Stimulated activated CD4-positive, alpha-beta T cell treated with anti-CD3 and anti-CD28 coated beads, TNF-alpha, amount 100 ng/mL, for 24 hours (primary cell): ENCODE measurements at places on chromosomes 12 and 14.

GRCh38 chr12:7933255-7933726, 2.7 kb downstream of the SLC2A3 start:
- DNase-seq = peak; percentile 66

DNA sequence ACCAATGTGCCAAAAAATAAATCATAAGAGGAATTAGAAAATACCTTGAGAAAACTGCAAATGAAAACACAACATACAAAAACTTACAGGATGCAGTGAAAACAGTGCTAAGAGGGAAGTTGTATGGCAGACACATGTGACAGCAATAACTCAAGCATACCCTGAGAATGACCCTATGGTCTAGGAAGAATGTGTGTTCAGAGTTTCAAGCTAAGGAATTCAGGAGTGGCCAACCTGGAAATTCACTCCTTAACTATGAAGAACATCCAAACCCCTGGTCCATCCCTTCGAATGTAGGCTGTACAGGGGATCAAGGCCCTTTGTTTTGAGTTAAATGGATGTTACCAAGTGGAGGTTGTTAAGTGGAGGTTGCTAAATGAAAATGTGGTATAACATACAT, 16.7 kb upstream of the TTC9 start:
- no peak for DNase-seq

DNA sequence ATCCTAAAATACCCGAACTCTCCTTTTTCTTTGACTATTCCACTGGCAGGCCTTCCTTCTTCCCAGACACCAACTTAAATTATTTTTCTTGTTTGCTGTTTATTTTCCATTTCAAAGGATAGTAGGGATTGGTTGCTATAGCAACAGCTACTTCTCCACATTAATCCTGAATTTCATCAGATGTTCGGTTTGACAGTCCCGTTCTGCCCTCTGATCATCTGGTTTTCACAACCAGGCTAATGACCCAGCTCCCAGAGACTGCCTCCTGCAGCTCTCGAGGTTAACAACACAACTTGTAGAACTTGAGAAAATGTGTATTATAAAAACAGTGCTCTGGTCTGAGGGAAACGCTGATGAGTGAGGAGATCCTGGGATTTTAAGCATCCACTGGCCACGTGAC, 45.5 kb downstream of the NUAK1 start:
- no peak for DNase-seq

DNA sequence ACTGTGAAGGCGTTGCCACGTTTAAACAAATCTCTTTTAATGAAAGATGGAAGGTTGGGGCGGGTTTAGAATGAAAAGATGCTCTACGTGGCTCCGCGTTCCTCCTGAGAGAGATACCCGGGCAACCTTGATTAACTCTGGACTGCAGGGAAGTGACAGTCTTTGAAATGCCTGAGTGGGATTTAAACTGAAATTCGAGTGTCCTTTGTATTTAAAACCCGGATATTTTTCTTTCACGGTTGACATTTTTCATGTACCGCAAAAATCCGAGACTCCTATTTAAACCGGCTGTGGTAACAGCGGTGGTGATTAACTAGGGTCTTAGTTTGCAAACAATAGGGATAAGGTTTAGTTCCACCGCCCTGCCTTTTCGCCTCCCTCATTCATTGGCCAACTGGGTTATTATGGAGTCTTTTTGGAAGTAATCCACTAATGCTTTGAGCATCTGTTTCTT, 707 bp downstream of the G2E3 start:
- DNase-seq = no peak

GRCh38 chr14:50366589-50366988, 30.1 kb downstream of the CDKL1 start:
- DNase-seq = no peak

DNA sequence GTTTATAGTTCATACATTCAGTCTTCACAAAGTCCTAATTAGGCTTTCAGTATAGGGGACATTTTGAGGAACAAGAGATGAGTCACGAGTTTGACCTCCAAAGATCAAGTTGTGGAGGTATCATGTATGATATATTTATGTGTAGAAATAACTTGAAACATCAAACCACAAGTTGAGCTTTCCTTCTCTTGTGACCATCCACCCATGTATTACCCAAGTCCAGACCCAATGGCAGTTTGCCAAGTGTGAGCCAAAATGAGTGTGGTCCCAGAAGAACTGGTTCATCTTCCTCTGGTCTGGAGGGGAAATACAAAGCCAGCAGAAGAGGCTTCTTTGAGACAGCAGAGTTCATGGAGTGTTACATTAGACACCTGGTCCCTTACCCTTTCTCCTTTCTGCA, 104.9 kb downstream of the ATP23 start:
- DNase-seq = no peak

GRCh38 chr14:39434401-39434800, 2.2 kb upstream of the FBXO33 start:
- DNase-seq = no peak

- DNase-seq = no peak
These were observed 26.9 kb downstream of the DAAM1 start for GRCh38 chr14:59215322-59215721.

DNA sequence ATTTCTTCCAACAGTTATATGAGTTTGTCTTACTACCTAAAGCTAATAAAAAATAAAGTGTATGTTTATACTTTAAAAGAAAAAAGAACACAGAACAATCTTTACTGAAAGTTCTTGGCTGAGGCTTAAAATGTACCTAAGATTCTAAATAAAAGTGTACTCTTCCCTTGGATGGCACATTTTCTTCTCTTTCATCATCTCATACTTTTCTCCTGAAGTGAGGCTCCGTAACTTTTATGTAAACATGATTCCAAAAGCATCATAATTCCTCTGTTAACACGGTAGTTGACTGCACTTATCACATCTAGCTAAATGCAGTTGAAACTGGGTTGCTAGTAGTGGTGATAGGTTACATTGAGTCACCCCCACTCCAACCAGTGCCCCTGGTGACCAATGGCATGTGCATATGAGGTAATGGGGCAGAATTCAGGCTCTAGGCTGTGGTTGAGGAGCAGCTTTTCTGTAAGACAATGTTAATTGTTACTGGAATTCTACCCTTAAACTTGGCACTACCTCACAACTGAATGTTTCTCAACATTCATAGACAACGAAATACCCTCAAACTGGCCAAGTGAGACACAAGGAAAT, 38.4 kb downstream of the WASHC3 start:
- no peak for DNase-seq

DNA sequence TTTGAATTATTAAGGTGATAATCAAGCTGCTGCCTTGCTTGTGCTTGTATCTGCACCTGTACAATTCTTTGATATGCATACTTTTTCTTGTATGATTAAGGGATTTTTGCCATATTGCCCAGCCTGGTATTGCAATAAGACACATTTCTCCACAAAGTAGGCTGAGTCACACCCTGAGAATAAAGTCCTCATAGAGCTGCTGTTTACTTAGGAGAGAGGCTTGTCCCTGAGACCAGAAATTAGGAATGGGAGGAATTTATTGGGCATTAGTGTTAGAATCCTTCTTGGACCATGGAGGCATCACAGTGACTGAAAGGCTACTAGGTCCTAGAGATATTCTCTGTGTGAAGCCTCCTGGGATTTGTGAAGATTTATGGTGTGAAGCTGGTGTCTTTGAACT, 506.8 kb upstream of the FBXO33 start:
- no peak for DNase-seq

DNA sequence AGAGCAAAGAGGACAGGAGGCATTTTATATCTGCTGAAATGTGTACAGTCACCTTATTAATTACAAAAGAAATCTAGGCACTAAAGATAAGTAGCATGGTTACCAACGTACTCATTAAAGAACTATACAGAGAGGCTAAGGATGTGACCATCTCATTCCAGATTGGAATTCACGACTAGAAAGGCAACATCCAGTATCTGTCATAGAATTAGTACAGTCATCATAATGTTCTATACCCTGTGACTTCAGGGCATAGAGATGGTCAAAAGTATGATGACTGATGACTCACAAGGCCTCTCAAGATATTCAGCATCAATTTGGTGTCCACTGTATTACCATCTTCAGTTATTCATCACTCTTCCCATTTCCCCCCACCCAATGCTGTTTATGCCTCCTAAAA, 144.0 kb upstream of the PLEKHG7 start:
- DNase-seq = no peak

GRCh38 chr14:24725311-24725710, 91.3 kb upstream of the GZMB start:
- no peak for DNase-seq

GRCh38 chr12:116692605-116693004, 45.3 kb downstream of the SPRING1 start:
- no peak for DNase-seq

- no peak for DNase-seq
These were observed 21.9 kb upstream of the ADIPOR2 start for GRCh38 chr12:1668833-1669543.

GRCh38 chr14:69090187-69090789, 62.6 kb downstream of the DCAF5 start:
- no peak for DNase-seq

- DNase-seq = no peak
These were observed 335.1 kb downstream of the DUSP6 start for GRCh38 chr12:89016970-89017778.

DNA sequence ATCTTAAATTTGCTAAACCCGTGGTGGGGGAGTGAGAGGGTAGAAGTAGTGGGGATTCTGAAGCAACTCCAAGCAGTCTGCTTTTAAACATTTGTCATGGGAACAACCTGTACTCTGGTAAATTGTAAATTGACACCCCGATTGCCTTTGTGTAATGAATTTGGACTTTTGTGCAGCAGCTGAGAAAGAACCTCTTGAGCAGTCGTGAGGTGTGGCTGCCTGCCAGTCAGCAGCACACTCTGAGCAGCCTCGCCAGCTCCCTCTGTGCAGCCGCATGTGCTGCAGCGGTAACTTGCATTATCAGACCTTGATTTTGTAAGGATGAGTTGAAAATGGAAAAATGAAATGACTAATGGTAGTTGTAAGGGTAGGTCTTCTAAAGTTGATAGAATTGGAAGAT, 74.3 kb downstream of the SUSD6 start:
- DNase-seq = no peak

GRCh38 chr12:48041591-48042423, 37.5 kb upstream of the COL2A1 start:
- DNase-seq = no peak

DNA sequence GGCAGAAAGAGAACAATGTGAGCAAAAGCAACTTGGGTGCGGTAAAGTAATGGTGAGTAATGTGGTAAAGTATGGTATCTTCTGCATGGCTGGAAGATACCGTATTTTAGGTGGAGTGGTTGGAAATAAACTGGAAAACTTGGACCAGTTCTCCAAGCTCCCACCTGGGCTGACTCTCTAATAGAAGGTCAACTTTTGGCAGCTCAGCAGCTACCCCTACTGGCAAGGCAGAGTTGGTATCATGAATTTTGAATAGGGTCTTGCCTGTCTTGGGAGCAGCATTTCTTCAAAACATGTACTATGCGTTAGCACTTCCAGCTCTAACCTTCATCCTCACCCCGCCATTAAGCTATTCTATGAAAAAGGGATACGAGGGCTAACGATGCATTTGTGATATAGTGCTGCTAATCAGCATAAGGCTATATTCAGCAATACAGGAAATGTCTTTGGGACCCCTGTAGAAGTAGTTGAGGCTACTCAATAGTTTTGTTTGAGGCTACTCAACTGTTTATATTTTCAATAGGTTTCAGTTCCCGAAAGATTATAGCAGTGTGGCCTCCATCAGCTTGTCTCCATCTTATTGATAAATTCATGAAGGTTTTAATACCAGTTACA, 276.3 kb upstream of the FAR2 start:
- peak; percentile 5 for DNase-seq
